ENCODE measurements at places on chromosomes 6 and 20.

- no peak for DNase-seq
Measured at GRCh38 chr6:108959972-108960582, 111.9 kb downstream of the ARMC2 start.

DNA sequence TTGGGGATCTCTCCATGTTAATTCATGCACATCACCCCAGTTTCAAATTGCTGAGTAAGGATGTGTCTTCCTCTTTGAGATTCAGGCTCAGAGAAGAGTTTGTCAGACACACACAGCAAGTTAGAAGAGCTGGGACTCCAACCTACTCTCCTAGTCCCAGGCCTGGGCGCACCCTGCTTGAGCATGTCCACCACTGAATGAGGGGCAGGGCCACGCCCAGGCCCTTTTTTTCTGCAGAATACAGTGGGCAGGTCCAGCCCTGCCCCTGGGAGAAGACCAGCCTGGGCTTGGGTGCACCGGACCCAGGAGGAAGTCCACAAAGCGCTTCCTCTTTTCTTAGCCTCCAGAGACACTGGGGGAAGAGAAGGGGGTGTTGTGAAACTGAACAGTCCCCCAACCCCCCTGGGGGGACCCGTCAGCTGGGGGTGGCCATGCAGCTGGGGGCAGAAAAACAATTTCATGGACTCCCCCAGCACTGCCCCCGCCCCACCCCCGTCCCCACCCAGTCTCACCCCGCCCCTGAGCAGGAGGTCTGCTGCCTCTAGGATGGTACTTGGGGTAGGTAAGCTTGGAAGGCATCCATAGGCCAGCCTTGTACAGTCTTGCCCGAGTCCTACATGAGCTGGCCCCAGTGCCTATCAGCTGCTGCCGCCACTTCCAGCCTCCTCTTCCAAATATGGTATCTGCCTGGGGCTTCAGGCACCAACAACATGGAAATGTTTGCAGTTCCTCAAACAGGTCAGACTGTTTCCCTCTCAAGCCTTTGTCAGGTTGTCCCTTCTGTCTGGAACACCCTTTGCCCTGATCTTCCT, 11.7 kb upstream of the HCK start:
- DNase-seq = no peak

DNA sequence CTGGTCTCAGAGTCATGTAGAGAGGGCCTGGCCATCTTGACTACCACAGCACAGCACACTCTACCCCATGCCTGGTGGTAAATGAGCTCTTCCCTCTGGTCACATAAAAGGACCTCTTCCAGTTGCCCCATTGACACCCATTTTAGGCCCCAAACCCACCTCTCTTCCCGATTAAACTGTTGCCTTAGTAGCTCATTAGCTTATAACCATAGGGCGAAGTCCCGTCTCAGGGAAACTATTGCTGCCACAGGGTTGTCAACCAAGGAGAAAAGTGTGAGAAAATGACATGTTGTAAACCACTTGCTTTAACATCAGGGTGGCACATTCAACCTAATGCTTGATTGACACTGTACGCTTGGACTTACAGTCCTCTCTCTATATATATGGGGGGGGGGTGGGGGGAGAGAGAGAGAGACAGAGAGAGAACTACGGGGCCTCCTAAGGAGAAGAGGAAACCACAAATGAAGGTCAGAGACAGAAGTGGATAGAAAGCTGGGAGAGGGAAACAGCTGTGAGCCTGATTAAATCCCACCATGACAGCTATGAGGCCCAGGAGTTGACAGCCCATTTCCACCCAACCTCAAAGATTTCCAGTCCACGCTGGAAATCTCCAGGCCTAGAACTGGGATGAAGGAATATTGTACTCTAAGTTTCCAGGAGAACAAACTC, 14.9 kb upstream of the BTN1A1 start:
- no peak for DNase-seq

- DNase-seq = no peak
Measured at GRCh38 chr6:1387876-1388629, 1.3 kb upstream of the FOXF2 start.

- no peak for DNase-seq
Measured at GRCh38 chr6:65505736-65506135, 201.3 kb downstream of the EYS start.

DNA sequence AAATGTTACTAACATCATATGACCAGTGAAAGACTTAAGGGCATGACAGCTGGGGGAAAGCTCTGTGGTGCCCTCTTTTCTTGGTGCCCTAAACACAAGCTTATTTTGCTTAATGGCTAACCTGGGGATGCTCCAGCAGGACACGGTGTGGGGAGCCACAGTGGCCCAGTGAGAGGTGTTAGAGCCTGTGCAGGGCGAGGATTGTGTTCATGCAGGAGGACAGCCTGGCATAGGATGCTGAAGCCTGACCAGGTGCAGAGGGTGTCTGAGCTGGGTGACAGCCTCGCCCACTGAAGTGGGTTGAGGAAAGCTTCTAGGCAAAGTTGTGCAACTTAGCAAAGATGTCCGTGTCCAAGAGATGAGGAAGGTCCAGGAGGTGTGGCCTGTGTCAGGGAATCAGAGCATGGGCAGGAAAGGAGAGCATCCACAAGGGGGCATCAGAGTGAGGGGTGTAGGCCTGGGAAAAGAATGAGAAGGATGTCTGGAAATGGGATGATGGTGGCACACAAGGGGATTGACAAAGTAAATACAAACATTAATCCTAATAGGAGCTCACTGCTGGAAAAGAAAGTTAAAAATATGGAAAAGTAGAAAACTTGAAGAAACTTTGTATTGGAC, 33.9 kb downstream of the SLC17A4 start:
- no peak for DNase-seq

DNA sequence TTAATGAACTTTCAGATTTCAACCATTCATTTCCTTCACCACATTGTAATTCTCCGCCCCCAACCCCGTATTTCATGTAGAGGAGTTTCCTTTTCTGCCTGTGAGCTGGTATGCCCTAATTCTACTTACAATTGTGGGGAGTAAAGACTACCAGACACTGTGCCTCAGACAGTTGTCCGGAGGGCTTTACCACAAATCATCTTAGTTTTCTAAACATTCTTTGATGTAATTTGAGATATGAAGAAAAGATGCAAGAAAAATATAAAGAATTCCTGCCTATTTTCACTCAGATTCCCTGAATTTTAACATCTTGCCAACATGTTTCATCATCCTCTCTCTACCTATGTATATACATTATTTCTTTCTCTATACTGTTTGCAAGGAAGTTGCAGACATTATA, 28.3 kb upstream of the LOC128125822 start:
- no peak for DNase-seq

DNA sequence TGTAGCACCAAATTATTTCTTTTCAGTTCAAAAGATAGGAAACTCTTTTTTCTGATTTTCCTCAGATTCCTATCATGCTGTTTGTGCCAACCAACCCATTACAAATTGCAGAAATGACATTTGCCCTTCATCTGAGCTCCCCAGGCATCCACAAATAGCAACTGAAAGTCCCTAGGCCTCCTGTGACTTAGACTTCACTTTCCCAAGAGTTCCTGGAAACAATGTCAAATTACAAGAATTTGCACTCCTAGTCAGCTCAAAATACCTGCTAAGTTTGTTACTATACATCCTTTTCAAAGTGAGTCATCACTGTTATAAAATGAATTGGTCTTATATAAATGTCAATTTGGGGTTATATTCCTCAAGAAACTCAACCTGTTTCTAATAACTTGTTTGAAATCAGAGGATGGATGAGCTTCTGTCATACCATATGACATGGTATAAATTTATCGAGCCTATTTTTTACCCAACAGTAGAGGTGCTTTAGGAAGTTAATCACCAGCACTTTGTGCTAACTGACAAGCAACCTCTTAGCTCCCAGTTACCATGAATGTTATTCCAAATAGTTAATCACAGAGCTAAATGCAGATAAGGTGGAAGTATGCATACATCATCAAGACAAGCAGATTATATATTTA, 256.5 kb downstream of the HACE1 start:
- no peak for DNase-seq

DNA sequence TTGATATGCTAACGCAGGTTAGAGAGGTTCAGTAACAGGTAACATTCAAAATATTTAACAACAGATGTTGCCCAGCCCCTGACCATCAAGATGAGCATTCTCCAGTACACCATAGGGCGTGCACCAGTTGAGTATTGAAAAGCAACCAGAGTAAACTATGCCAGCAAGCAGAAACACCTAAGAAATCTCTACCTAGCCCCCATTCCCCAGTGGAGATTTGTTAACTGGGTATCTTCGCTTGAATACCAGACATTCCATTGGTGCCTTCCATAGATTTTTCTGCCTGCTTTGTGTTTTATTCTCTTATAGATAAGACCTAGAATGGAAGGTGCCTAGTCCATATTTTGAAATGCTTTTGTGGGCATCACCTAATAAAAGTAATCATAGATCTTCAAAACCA, 623.9 kb downstream of the KIF16B start:
- no peak for DNase-seq

Measured in stimulated activated CD8-positive, alpha-beta memory T cell treated with anti-CD3 and anti-CD28 coated beads, Interleukin-4, amount 100 ng/mL, for 1 hour (primary cell).